ENCODE measurements at places on chromosomes 4 and X. TPM values are rescaled to one million over a fixed set of nuclear protein-coding genes. Genes with fewer than 3 reads are reported as not detected.

The FRMD7 gene
- not detected for total RNA-seq

The ADH1C gene
- 5.5 TPM for total RNA-seq

The MAGEA10 gene
- not detected for total RNA-seq

The THOC2 gene
- total RNA-seq, result 47.0 TPM

Measured in smooth muscle cell of trachea (primary cell).